ENCODE measurements at places on chromosomes 7 and 10.
A peak's percentile ranks its signal among the peaks of the same experiment; 100 is the strongest.

- DNase-seq, result no peak
Observed at GRCh38 chr7:8829100-8829499, 395.7 kb downstream of the NXPH1 start.

DNA sequence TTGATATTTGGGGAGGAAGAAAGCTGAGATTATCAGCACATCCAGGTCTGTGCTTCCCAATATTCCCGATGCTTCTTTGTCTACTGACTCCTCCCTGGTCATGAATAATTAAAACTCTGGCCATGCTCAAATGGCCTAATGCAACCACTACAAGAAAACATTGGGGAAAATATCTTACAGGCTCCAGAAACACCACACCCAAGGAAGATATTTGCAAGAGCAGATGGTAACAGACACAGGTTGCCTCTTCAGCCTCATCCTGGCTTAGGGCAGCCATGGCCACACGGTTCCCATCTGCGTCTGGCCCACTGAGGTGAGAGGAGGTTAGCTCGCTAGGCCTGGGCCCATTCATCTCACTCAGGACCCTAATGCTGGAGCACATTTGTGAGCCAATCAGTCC is 108.4 kb upstream of the SDK1 start:
- DNase-seq, result no peak

- DNase-seq, result no peak
Observed at GRCh38 chr7:20597339-20597738, 18.1 kb upstream of the ABCB5 start.

- no peak for DNase-seq
Observed at GRCh38 chr7:158289761-158290523, 297.7 kb downstream of the PTPRN2 start.

GRCh38 chr10:108836362-108836761 is 1086.9 kb downstream of the XPNPEP1 start:
- no peak for DNase-seq

DNA sequence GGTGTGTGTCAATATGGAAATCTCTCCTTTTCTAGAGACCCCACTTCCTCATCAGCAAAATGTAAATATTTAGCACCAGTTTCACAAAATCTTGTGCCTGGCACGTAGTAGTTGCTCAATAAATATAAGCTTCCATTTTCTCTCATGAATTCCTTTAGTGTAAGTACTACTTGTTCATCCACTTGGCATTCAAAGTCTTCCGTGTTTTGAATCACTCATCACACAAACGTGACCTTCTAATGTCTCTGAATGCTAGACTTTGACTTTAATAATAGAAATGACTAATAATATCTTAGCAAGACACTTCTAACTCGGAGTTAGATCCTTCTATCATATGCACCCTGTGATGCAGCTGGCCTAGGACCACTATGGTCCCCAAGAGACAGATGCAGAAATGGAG is 168.7 kb upstream of the ZNF32 start:
- DNase-seq, result no peak

DNA sequence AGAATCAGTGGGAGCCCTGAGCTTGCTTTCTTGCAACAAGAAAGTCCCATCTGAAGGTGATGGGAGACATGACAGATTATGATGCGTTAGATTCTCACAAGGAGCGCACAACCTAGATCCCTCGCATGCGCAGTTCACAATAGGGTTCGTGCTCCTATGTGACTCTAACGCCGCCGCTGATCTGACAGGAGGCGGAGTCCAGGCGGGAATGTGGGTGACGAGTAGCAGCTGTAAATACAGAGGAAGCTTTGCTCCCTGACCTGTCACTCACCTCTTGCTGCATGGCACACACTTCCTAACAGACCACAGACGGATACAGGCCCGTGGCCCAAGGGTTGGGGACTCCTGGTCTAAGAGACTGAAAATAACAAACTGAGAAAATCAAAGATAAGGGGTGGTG is 1163.4 kb upstream of the AUTS2 start:
- no peak for DNase-seq

- no peak for DNase-seq
Observed at GRCh38 chr10:62560201-62560819, 186.1 kb downstream of the ZNF365 start.

- DNase-seq, result no peak
Observed at GRCh38 chr7:34564091-34564490, 93.9 kb upstream of the NPSR1 start.

GRCh38 chr10:29254123-29255046 is 34.5 kb upstream of the LYZL1 start:
- no peak for DNase-seq

GRCh38 chr10:24900888-24901685 is 51.3 kb downstream of the PRTFDC1 start:
- DNase-seq, result no peak

GRCh38 chr10:23994459-23995046 is 214.4 kb upstream of the KIAA1217 start:
- peak; percentile 72 for DNase-seq

- DNase-seq, result no peak
Observed at GRCh38 chr10:26861205-26861998, 644 bp upstream of the ABI1 start.

GRCh38 chr7:1083729-1084657 is 3.9 kb upstream of the GPER1 start:
- no peak for DNase-seq

DNA sequence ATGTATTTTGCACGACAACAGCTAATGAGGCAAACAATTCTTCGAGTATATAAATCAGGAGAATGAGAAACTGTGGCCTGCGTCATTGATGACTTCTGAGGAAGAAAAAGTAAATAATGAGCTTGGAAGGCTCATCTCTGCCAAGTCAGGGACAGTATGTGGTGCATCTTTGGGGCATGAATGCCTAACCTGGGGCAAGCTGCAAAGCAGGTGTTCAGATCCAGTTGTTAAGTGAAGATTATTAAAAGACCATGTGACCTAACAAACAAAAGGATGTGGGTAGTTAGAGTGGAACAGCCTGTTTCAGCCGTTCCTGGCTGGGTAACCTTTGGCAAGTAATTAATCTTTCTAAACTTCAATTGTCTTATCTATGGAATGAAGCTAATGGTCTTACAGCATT is 93.0 kb downstream of the LYZL2 start:
- DNase-seq, result no peak

DNA sequence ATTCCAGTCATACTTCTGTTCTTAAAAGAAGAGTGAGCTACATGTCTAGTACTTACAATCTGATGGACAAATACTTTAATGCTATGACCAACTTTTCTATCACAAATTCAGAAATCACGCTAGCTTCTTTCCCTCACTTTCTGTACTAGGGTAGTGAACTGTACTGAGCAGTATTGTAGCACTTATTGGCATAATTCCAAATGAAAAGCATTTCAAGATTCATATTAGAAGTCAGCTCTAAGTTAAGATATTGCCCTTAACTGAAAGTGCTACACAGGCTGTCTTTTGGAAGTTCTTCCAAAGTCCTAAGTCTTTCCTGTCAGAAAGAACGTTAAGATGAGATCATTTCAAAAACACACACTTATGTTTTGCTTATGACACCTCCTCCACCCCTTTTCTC is 13.4 kb downstream of the P4HA1 start:
- DNase-seq, result no peak

DNA sequence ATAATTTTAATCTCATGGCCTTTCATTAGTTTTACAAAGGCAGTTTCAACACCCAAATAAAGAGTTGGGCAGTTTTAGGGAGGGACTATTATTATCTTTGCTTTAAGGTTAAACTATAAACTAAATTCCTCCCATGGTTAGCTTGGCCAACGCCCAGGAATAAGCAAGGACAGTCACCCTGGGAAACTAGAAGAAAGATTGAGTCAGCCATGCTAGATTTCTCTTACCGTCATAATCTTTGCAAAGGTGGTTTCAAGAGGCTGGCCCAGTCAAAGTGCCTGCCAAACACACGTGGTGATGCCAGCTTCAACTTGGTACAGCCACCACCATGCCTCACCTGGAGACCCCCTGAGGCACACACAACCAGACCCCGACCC is 317.4 kb upstream of the SP8 start:
- no peak for DNase-seq

DNA sequence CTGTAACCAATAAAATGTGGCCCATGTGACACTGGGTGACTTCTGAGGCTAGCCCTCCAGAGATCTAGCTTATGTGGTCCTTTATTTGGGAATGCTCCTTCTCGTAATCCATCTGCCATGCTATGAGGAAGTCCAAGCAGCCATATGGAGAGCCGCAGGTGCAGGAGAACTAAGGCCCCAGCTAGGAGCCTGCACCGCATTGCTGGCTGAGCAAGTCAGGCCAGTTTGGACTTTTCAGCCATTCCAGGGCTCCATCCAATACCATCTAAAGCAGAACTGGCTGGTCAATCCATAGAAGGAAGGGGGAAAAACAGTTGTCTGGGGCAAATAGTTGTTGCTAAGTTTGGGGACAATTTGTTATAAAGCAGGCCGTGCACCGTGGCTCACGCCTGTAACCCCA is 32.6 kb downstream of the KLRG2 start:
- no peak for DNase-seq

DNA sequence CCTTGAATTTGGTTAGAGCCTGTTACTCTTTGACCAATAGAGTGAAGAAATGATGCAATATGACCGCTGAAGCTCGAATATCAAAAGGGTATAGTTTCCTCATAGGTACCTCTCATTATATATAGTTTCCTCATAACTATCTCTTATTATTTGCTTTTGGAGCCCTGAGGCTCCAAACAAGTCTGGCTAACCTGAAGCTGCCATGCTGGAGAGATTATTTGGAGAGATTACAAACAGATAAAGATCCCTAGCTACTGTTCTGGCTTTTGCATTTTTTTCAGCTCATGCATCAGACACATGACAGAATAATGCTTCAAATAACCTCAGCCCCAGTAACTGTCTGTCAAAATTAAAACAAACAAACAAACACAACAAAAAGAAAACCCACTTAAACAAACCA is 65.4 kb upstream of the CHRM2 start:
- no peak for DNase-seq

GRCh38 chr7:35777121-35777520 is 23.7 kb upstream of the SEPTIN7 start:
- DNase-seq, result no peak

DNA sequence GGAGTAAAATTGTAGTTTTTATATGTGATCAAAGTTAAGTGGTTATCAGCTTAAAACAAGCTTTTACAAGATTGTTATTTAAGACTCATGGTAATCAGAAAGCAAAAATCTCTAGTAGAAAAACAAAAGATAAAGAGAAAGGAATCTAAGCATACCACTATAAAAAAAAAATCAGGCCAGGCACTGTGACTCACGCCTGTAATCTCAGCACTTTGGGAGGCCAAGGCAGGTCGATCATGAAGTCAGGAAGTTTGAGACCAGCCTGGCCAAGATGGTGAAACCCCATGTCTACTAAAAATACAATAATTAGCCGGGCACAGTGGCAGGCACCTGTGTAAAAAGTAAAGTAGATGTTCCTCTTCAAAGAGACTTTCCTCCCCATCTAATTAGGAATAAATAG is 265.9 kb upstream of the NRP1 start:
- no peak for DNase-seq

- no peak for DNase-seq
Observed at GRCh38 chr7:148546857-148547256, 43.7 kb upstream of the C7orf33 start.

DNA sequence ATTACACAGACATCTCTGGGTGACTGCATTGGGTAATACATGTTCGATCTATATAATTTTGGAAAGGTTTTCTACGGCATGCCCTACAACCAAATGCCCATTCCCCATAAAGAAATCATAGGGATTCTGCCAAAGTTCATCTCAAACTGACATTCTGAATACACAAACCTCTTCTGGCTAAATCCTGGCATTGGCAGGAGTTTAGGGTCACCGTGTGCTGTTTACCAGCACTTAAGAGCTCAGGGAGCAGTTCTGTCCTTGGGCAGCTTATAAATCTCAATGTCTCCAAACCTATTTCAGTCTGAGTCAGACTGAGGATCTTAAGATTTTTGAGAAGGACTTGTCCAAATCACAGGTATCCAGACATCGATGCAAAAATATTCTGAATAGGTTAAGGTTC is 809.6 kb upstream of the LRRN3 start:
- no peak for DNase-seq

DNA sequence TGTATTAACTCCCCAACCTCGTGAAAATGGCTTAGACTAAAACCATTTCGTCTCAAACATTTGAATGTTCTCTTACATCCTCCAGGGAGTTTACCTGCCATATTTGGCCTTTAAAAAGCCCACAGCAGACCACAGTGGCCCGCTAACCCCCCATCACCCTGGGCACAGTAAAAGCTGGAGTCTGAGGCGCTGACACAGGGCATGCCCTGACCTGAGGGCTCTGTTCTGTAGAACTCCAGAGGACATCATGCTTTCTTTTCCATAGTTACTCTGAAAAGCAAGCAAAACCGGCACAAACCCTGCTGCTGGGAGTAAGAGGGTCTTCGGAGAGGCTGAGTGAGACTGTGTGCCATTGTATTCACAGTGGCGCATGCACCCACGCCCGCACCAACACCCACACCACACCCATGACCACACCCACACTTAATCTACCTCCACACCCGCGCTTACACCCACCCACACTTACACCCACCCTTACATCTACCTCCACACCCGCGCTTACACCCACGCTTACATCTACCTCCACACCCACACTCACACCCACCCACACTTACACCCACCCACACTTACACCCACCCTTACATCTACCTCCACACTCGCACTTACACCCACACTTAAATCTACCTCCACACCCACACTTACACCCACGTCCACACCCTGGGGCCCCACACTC is 32.1 kb downstream of the LRRC27 start:
- no peak for DNase-seq

DNA sequence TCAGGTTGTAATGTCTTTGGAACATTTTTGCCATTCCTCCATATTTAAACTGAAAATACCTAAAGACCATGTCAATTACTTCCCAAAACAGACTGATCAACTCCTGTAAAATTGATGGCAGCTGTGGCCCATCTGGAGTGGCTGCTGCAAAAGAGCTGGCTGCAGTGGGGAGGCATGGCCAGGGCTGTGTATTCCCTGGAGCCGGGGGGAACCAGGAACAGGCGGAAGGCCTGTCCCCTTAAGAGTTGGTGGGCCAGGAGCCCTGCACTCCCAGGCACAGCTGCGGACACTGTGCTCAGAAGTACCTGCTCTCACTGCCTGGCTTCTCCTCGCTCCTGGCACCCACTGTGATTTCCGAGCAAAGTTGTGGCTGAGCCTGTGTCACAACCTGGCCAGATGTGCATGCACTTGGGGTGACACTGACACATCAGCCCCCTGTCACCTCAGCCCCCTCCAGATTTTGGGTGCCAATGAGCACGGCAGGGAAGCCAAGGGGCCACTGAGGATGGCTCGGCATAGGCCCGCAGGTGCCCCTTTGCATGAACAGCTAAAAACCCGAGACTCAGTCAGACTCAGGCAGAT is 116.1 kb downstream of the DGKB start:
- DNase-seq, result no peak

DNA sequence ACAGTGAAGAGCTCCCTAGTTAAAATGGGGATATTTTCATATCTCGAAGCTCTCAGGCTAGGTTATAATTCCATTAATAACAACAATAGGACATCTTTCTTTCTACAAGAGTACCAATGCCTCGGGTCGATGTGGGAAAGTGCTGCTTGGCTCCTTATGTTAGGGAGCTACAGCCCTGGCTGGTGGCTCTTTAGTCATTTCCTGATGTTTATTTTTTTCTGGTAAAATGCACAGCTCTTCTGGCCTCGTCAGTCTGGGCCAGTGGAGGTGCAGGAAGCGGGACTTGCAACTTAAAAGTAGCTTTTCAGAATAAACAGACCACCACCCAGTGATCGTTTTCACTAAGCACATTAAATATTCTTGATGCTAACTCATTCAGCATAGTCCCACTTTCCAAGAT is 58.3 kb downstream of the MKX start:
- no peak for DNase-seq
